Astrocyte (in vitro differentiated cells and primary cell): ENCODE measurements at places on chromosomes 11 and 22.

DNA sequence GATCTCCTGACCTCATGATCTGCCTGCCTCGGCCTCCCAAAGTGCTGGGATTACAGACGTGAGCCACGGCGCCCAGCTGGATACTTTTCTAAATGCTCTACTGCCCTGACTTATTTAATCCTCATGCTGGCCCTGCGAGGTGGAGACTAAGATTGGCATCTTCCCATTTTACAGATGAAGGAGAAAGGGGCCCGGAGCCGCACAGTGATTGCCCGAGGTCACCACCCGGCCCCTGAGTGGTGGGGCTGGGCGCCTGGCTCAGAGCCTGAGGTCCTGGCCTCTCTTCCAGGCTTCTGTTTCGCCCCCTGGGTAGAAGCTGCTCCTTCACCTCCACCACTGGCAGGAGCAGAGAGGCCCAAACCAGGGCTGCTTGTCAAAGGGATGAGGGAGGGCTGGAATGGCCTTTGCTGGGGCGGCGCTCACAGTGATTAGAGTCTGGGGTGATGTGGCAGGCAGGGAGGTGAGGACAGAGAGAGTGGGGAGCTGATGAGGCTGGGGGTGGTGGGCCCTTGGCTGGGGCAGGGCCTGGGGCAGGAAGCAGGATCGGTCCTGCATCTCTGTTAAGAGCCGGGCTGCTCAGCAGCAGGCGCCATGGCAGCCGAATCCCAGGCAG lies 15.4 kb upstream of the MPPED1 start:
- no peak overlapping the region for H3K4me3 ChIP-seq
- no peaks in the 10 kb centered on the region for H3K27me3 ChIP-seq
- H3K4me1 ChIP-seq: no peaks in the 10 kb centered on the region
- DNase-seq: no peak
- no peak overlapping the region for H3K27ac ChIP-seq
- no peaks in the 10 kb centered on the region for H3K36me3 ChIP-seq

DNA sequence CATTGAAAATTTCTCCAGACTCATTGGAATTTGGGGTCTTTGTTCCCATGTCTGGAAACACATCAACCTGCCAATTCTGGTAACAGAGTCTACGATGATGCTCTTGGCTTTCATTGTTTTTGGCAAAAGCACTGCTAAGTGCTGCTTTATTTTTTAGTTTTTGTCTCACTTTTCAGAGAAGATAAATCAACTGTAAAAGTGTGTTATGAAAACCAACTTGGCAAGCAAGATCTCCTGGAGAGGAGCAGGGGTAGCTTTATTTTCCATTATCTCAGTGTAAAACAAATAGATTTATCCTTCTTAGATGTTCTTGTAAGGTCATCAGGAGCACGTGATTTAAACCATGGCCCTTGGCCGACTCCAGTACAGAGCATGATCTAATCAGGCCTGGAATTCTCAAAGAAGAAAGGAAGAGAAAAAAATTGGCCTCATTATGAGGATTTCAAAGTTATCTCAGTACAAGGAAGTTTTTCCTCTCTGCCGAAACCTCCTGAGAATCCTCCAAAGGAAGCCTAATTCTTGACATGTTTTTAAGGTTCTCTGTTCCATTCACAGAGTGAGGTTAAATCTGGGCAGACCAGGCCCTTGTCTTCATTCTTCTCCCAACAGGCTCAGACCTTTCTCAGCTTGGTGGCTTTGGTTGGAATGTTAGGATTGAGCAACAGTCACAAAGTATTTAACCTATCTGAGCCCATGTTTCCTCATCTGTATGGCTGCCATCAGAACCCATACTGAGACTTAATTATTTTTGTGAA lies 16.4 kb upstream of the PAMR1 start:
- no peak overlapping the region for H3K4me3 ChIP-seq
- peaks cover 35% of the 10 kb centered on the region for H3K4me1 ChIP-seq

- H3K27ac ChIP-seq: no peak overlapping the region
- H3K4me1 ChIP-seq: no peaks in the 10 kb centered on the region
- no peak overlapping the region for H3K4me3 ChIP-seq
- peaks cover 34% of the 10 kb centered on the region for H3K27me3 ChIP-seq
- no peaks in the 10 kb centered on the region for H3K36me3 ChIP-seq
Measured at GRCh38 chr11:70824605-70825245, 426.4 kb downstream of the CTTN start.

- no peak overlapping the region for H3K4me3 ChIP-seq
- DNase-seq: no peak
- no peaks in the 10 kb centered on the region for H3K4me1 ChIP-seq
- no peak overlapping the region for H3K27ac ChIP-seq
- no peaks in the 10 kb centered on the region for H3K27me3 ChIP-seq
Measured at GRCh38 chr11:81655351-81655750, 1078.3 kb downstream of the FAM181B start.

DNA sequence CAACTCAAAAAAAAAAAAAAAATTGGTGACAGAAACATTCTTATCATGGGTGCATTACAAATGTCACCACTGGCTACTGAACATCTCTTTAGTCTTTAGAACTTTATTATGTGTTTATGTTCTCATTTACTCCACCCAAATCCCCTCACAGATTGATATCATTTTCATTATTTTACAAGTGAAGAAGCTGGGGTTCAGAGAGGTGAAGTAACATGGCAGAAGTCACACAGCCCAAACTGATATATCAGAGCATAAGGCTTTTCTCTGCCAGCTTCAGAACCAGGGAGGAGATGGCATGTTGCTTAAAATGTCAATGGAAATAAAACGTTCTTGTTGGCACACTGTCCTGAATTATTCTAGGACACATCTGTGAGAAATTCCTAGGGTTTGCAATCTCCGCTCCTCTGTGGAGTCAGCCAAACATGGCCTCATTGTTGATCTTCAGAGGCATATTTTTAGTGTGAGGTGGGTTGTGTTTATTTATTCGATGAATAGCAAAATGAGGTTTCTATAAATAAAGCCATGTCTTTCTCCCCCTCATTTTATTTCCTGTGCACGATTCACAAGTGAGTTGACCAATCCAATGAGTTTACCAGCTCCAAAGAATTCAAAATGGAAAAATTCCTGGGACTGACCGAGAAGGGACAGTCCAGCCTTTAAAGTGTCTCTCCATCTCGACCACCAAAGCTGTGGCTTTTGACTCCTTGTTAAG lies 72.9 kb upstream of the ANO1 start:
- peaks cover 11% of the 10 kb centered on the region for H3K4me1 ChIP-seq
- H3K27me3 ChIP-seq: no peaks in the 10 kb centered on the region
- no peak overlapping the region for H3K4me3 ChIP-seq

DNA sequence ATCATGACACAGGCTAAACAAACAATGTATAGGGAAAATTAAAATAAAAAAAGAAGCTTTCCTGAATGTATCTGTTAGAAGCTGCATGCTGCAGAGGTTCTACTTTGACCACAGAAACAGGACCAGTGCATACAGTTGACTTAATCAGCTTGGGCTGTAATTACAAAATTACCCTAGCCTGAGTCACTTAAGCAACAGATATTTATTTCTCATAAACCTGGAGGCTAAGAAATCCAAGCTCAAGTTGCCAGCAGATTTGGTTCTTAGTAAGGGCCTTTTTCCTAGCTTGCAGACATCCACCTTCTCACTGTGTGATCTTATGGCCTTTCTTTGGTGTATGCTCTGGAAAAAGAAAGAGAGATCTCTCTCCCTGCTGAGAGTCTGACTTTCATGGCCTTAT lies 946.5 kb upstream of the RAG2 start:
- H3K4me3 ChIP-seq: no peak overlapping the region
- no peaks in the 10 kb centered on the region for H3K27me3 ChIP-seq
- no peak for DNase-seq
- no peak overlapping the region for H3K27ac ChIP-seq
- H3K36me3 ChIP-seq: no peaks in the 10 kb centered on the region

- no peaks in the 10 kb centered on the region for H3K36me3 ChIP-seq
- no peak overlapping the region for H3K4me3 ChIP-seq
- no peak for DNase-seq
- peaks cover 10% of the 10 kb centered on the region for H3K4me1 ChIP-seq
- no peaks in the 10 kb centered on the region for H3K27me3 ChIP-seq
Measured at GRCh38 chr11:73252577-73253191, 19.5 kb upstream of the P2RY6 start.

DNA sequence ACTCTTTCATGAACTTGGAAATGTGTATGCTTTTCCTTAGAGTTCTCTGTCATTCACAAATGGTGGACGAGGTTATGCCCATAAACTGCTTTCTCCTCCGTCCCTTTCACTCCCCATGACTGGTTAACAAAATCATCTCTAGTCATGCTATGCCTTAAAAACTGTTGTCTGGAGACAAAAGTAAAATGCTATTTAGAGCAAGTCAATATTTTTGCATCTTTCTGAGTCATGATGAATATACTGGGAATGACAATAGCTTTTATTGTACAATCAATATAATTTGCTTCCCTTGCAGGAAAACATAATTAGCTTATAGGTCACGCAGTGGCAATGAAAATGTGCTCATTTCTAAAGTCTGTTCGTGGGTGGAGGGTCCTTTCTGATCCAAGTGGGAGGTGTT lies 216.7 kb upstream of the SORL1-AS1 start:
- no peak overlapping the region for H3K4me3 ChIP-seq
- no peak overlapping the region for H3K27ac ChIP-seq
- no peaks in the 10 kb centered on the region for H3K36me3 ChIP-seq
- DNase-seq: no peak

- no peak for DNase-seq
- no peaks in the 10 kb centered on the region for H3K27me3 ChIP-seq
- H3K27ac ChIP-seq: no peak overlapping the region
Measured at GRCh38 chr11:4061700-4062099, 32.9 kb upstream of the RRM1 start.

DNA sequence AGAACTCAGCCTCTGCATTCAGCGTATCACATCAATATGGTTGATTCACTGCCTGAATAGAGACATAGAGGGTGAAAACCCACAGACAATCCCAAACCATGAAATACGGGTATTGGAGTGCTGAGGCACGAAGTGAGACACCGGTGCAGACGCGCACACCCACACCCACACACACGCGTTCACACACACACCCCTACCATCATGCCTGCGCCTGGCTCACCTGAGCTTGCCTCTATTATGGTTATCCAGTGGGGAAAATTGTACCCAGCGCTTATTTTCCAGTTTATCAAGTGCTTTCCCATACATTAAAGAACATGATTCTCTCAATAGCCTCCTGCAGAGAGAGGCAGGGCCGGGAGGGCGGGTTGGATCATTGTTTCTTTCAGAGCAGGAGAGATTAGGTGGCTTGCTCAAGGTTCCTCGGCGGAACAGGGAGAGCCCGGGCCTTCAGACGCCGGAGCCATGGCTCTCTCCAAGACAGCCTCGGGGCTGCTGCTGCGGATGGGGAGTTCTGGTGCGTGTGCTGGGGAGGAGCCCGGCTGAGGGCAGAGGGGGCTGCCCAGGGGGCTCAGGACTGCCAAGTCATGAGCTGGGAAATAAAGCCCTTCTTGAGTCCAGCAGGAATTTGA lies 78.9 kb upstream of the THY1 start:
- no peak overlapping the region for H3K27ac ChIP-seq
- H3K4me3 ChIP-seq: no peak overlapping the region
- no peaks in the 10 kb centered on the region for H3K4me1 ChIP-seq
- peaks cover 21% of the 10 kb centered on the region for H3K27me3 ChIP-seq

- H3K36me3 ChIP-seq: no peaks in the 10 kb centered on the region
- H3K4me3 ChIP-seq: no peak overlapping the region
Measured at GRCh38 chr22:39263626-39264348, 19.0 kb upstream of the PDGFB start.

DNA sequence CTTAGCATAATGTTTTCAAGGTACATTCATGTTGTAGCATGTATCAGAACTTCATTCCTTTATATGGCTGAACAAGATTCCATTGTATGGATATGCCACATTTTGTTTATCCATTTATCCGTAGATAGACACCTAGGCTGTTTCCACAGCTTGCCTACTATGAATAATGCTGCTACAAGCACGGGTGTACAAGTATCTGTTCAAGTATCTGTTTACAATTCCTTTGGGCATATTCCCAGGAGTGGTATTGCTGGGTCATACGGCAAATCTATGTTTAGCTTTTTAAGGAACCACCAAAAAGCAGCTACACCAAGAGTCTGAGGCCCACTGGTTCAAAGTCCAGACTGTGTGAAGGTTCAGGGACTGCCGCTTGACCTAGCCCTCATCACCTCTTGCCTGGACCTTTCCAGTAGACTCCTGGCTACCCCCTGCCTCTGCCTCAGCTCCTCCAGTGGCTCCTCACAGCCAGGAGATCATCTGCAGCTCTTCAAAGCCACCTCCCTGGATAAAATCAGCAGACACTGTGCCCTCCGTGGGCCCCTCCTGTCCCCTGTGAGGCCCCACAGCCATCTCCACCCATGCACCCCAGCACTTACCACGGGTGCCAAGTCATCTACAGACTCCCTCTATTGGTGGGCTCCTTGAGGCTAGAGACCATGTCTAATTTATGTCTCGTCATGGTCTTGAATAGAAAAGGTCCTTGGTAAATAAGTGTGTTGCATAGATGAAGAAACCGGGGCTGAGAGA lies 160.3 kb downstream of the MN1 start:
- DNase-seq: peak; percentile 27
- no peak overlapping the region for H3K27ac ChIP-seq
- H3K4me1 ChIP-seq: peaks cover 2% of the 10 kb centered on the region
- H3K27me3 ChIP-seq: peaks cover 8% of the 10 kb centered on the region
- H3K36me3 ChIP-seq: no peaks in the 10 kb centered on the region

DNA sequence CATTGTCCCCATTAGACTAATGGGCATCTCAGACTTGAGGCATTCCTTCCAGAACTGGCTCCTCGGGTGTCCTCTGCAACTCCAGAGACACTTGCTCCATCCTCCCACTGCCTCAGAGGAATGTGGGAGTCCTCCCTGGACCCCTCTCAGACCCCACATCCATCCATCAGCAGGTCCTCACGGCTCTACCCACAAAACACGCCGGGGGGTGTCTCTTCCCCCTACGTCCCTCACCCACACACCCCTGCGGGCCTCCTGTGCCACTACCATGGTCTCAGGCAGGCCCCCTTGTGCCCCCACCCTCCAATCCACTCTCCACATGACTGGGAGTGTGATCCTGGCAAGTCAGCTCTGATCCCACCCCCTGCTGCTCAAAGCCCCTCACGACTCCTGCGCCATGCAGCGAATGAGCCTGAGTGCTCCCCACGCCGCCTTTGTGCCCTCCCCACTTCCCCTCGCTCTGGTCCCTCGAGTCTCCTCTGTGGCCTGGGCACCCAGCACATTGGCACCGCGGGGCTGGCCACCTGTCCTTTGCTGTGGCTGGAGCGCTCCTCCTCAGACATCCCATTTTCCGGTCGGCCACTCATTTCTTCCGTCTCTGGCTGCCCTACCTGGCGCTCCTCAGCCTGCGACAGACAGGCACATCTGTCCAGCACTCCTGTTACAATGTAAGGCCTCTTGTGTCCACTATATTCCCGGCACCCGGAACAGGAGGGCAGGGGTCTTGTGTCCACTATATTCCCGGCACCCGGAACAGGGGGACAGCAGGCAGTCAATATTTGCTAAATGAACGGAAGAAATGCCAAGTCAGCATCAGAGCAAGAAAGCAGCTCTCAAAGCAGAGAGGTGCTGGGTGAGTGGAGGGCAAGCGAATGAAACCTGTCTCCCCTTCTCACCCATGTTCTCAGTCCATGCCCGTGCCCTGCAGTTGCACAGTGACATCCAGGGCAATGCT lies 14.2 kb upstream of the MOB2 start:
- no peaks in the 10 kb centered on the region for H3K27me3 ChIP-seq
- DNase-seq: no peak
- H3K27ac ChIP-seq: no peak overlapping the region
- H3K4me3 ChIP-seq: no peak overlapping the region
- H3K4me1 ChIP-seq: no peaks in the 10 kb centered on the region

- no peak for DNase-seq
- H3K27me3 ChIP-seq: no peaks in the 10 kb centered on the region
- H3K27ac ChIP-seq: no peak overlapping the region
- peaks cover 13% of the 10 kb centered on the region for H3K4me1 ChIP-seq
- no peak overlapping the region for H3K4me3 ChIP-seq
Measured at GRCh38 chr22:30413001-30413400, 12.6 kb upstream of the MTFP1 start.
